SHP77 treated with DMSO at 0.1 percent for 48 hours (cell line): ENCODE measurements at places on chromosomes 4 and X.

DNA sequence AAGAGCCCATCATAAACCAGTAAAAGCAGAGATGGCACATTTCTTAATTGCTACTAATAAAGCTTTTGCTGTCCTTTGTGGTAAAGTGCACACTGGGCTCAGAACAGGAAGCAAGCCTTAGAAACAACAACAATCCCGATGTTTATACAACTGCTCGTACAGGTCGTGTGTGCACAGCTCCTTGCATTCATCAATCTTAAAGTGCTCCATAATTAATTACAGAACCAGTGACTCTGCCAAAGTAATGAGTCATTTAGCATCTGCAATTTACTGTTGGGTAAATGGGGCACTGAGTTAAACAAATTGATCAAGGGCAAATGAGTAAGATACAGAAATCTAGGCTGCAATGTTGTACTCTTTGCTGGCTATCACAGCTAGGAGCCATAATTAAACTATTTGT, 61.3 kb upstream of the TXK start:
- peak; percentile 33 for DNase-seq

DNA sequence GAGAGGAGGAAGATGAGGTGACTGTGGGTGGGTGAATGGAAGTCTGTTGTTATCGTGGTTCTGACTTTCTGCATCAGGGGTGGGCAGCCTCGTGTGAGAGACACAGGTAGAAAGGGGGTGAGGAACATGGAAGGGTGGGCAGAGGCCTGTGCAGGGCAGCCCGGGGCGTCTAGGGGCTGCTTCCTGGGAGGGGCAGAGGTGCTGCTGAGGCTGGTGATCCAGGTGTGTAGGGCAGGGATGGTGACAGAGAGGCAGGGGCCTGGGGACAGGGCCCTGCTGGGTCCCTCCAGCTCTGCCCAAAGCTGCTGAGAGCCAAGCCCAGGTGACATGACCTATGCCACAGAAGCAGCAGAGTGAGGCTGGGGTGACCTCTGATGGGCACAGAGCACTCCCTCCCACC, 89.7 kb upstream of the C4orf50 start:
- no peak for DNase-seq

DNA sequence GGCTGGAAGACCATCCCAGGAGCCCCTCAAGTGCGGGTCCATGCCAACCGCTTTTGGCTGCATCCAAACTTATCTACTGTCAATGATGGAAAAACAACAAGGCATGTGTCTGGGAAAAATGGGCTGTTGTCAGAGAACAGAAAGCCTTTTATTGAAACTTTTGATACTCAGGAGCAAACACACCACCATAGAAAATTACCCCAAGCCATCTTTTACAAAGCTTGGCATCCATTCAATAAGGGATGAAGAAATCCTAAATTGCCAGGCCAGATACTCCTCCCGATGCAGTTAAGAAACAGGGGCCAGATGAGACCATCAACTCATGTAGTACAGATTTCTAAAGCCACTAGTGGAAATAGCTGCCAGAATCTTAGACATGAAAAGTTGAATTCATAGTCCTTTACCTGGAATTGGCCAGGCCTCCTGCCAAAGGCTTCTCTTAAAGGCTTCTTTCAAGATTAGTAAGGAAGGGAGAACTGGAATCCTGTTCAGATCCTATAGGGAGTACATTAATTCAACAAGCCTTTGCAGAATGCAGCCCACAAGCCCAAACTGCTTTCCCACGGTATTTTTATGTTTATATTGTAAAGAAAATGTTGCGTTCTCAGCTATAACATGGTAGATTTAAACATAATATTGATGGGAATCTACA, 145.4 kb upstream of the MAP3K15 start:
- DNase-seq: no peak

GRCh38 chr4:133594390-133595207, 445.5 kb downstream of the PCDH10 start:
- no peak for DNase-seq

GRCh38 chrX:133587071-133587470, 171.8 kb upstream of the GPC4 start:
- no peak for DNase-seq

DNA sequence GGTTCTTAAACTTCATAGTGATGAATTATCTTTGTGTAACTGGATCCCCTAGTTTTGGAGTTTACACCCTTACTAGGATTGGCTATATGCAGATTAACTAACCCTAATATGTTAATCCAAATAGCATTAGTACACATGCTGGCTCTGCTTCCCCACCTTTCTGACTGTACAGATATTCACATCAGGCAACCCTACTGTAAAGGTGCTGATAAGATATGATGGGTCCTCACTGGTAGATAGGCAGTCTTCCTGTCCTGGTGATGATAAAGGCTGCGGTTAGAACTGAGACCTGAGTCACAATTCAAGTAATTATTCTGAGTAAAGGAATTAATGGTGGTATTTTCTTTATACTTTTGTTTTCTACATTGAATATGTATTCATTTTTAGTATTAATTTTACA, 118.6 kb downstream of the COL4A5 start:
- DNase-seq: no peak

GRCh38 chr4:39497909-39498726, 29.1 kb downstream of the UGDH start:
- DNase-seq: no peak

- no peak for DNase-seq
Measured at GRCh38 chr4:187065396-187065795, 341.7 kb upstream of the FAT1 start.

GRCh38 chr4:123248085-123248659, 148.4 kb upstream of the SPRY1 start:
- DNase-seq: no peak

- no peak for DNase-seq
Measured at GRCh38 chr4:53039741-53040458, 177.8 kb downstream of the RASL11B start.

DNA sequence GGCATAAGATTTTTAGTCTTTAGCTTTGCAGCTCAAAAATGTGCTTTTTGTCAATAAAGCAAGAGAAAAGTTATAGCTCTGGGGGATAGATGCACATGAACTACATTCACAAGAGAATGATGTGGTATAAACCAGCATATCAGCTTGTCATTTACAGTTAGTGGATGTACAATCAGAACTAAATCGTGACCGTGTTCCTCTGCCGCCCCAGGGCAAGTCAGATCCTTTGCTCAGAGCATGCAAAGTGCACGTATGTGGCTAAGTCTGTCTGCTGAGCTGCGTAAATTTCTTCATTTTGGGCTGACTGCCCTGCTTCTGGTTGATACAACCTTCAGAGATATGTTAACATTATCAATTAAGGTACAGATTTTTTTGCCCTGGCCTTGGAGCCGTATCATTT, 9.3 kb downstream of the PGM2 start:
- DNase-seq: no peak
